ENCODE measurements at places on chromosomes 16 and 17. TPM values are rescaled to one million over a fixed set of nuclear protein-coding genes. Genes with fewer than 3 reads are reported as not detected.

DNA sequence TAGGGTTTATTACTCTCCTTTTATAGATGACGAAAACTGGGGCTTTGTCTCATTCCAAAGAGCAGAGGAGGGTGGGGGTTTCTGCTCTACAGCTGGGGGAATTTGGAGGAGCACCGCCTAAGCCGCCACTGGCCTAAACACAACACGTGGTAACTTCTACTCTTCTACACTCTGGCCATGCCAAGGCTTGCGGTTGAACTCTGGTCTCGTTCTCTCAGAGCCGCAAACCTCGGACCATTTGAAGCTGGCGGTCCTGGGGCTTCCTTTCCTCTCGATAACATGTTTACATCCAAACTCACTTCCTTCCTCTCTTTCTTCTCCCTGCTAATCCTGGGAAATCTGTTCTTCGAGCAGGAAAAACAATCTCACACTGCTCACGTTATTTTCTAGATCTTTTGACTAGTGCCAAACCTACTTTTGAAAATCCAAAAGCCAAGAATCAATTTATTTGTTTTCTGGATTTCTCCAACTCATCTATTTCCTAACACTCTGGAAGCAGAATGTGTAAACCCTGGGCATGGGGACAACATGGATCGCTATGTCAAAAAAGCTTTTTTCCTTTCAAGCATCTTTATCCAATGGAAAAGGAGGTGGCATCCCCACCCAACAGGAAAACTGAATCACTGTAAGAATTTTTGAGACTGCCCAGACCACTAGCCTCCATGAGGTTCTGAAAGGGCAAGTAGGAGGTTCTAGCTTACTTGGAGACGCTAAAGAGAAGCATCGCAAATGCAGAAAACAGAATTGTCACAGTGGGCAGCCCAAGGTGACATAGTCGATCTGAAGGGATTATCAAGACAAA, 13.6 kb upstream of the EEF2K start:
- peaks cover 47% of the 10 kb centered on the region for H3K4me1 ChIP-seq
- peak overlapping the region; percentile 53 for H3K4me3 ChIP-seq
- peak; percentile 91 for DNase-seq
- no peaks in the 10 kb centered on the region for H3K36me3 ChIP-seq

The LGALS9B gene
- total RNA-seq: not detected

DNA sequence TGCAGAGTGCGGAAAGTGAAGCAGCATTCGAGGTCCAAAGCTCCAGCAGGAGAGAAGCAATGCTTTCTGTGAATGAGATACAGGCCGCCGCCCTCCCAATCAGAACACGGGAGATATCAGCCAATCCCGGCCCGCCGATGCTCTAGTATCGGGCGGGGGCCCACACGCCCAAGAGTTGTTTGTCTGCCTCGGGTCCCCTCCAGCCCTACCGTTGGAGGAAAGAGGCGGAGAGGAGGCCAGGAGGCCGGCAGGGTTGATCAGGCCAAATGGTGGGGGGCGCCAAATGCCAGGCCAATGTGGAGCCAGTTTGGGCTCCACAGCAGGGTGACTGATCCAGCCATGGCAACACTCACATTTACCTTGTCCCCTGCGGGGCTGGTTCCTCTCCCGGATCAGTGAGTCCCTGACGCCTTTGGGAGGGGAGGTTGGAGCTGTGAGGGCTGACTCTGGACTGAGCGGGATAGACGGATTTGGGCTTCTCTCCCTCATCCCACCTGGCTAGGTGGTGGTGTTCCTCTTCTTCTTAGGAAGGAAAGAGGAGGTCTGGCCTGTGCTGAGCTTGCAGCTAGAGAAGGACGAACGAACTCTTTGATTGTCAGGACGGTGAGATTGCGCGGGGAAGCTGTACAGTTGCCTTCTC, 10.4 kb upstream of the CUEDC1 start:
- no peak overlapping the region for H3K27ac ChIP-seq
- H3K36me3 ChIP-seq: no peaks in the 10 kb centered on the region
- no peak overlapping the region for H3K4me3 ChIP-seq
- no peaks in the 10 kb centered on the region for H3K4me1 ChIP-seq

GRCh38 chr17:53736516-53737240, 86.0 kb upstream of the KIF2B start:
- no peaks in the 10 kb centered on the region for H3K36me3 ChIP-seq
- no peak for DNase-seq
- H3K27me3 ChIP-seq: no peaks in the 10 kb centered on the region
- no peak overlapping the region for H3K4me3 ChIP-seq
- H3K27ac ChIP-seq: no peak overlapping the region
- H3K4me1 ChIP-seq: no peaks in the 10 kb centered on the region

- no peak overlapping the region for H3K27ac ChIP-seq
- no peaks in the 10 kb centered on the region for H3K27me3 ChIP-seq
- no peak for DNase-seq
- H3K4me3 ChIP-seq: no peak overlapping the region
- peaks cover 5% of the 10 kb centered on the region for H3K36me3 ChIP-seq
Observed at GRCh38 chr16:17412221-17412620, 58.5 kb downstream of the XYLT1 start.

GRCh38 chr17:15256689-15257088, 8.4 kb downstream of the PMP22 start:
- no peak for DNase-seq
- peaks cover 12% of the 10 kb centered on the region for H3K4me1 ChIP-seq
- no peak overlapping the region for H3K4me3 ChIP-seq
- no peaks in the 10 kb centered on the region for H3K36me3 ChIP-seq

- H3K27me3 ChIP-seq: no peaks in the 10 kb centered on the region
- H3K4me1 ChIP-seq: no peaks in the 10 kb centered on the region
- H3K27ac ChIP-seq: no peak overlapping the region
- no peak for DNase-seq
- H3K4me3 ChIP-seq: no peak overlapping the region
Observed at GRCh38 chr16:87534030-87534653, 41.3 kb upstream of the ZCCHC14 start.

GRCh38 chr16:77467821-77468335, 33.0 kb upstream of the ADAMTS18 start:
- no peaks in the 10 kb centered on the region for H3K36me3 ChIP-seq
- H3K4me3 ChIP-seq: no peak overlapping the region
- DNase-seq: no peak
- no peaks in the 10 kb centered on the region for H3K27me3 ChIP-seq

DNA sequence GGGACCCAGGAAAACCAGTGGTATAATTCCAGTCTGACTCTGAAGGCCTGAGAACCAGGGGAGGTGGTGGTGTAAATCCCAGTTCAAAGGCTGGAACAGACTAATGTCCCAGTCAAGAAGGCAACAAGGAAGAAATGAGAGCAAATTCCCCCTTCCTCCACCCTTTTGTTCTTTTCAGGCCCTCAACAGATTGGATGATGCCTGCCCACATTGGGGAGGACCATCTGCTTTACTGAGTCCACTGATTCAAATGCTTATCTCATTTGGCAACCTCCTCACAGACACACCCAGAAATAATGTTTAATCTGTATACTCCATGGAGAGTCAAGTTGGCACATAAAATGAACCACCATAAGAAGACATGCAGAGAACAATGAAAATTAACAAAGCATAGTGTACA, 61.9 kb upstream of the CRYM start:
- no peak overlapping the region for H3K4me3 ChIP-seq
- no peaks in the 10 kb centered on the region for H3K36me3 ChIP-seq
- no peak for DNase-seq
- no peaks in the 10 kb centered on the region for H3K4me1 ChIP-seq

The CA5A gene
- total RNA-seq: 0.27 TPM

The CCL1 gene
- total RNA-seq: not detected

The SLC13A2 gene
- not detected for total RNA-seq

GRCh38 chr16:930511-930910, 40.3 kb downstream of the LMF1 start:
- DNase-seq: no peak
- no peak overlapping the region for H3K4me3 ChIP-seq
- H3K36me3 ChIP-seq: peaks cover 11% of the 10 kb centered on the region
- no peaks in the 10 kb centered on the region for H3K27me3 ChIP-seq

DNA sequence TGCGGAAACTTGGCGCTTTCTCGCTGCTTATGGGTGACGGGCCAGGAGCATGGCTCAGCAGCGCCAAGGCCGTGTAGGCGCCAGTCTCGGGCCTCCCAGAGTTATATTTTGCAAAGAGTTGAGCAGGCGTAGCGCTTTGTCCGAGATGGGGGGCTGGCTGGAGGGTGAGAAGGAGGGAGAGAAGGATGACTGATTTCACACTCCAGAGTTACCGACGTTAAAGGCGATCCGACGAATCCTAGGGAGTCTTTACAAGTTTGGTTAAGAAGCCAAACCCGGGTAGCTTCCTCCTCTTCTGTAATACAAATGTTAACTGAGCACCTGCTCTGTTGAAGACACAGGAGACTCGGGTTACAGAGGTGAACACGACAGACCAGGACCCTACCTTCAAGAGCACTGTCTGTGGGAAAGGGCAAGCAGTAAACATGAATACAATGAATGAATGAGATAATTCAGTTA, 782 bp downstream of the POLR2A start:
- DNase-seq: no peak
- peaks cover 51% of the 10 kb centered on the region for H3K4me1 ChIP-seq
- peak overlapping the region; percentile 100 for H3K27ac ChIP-seq
- no peaks in the 10 kb centered on the region for H3K27me3 ChIP-seq
- H3K4me3 ChIP-seq: peak overlapping the region; percentile 100

DNA sequence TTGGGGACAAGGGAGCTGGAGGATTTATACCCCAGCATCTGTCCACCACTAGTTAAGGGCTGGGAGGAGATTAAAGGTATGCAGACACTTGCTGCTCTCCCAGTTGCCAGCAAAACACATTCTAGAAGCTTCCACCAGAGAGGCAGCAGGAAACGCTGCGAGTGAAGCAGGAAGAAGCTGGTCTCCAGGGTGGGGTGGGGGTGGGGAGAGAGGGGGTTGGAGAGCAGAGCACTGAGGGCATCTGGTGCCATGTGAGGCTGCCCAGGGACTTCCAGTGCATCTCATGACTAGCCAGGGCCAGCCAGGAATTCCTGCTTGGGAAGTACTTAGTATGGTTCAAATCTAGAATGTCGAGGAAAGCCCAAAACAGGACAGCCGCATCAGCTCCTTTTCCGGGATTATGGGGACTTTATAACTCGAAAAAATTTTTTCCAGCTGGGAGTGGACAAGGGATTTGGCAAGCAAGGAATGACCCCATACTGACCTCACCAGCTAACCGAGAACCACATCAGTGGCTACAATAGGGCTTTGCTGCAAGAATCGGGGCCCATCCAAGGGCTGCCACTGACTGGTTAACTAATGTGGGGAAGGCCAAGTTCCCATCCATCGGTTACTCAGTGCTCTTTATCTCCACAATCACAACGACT, 26.2 kb upstream of the AXIN2 start:
- no peak overlapping the region for H3K4me3 ChIP-seq
- no peaks in the 10 kb centered on the region for H3K36me3 ChIP-seq
- H3K27ac ChIP-seq: no peak overlapping the region
- DNase-seq: no peak
- H3K27me3 ChIP-seq: no peaks in the 10 kb centered on the region
- H3K4me1 ChIP-seq: peaks cover 7% of the 10 kb centered on the region

DNA sequence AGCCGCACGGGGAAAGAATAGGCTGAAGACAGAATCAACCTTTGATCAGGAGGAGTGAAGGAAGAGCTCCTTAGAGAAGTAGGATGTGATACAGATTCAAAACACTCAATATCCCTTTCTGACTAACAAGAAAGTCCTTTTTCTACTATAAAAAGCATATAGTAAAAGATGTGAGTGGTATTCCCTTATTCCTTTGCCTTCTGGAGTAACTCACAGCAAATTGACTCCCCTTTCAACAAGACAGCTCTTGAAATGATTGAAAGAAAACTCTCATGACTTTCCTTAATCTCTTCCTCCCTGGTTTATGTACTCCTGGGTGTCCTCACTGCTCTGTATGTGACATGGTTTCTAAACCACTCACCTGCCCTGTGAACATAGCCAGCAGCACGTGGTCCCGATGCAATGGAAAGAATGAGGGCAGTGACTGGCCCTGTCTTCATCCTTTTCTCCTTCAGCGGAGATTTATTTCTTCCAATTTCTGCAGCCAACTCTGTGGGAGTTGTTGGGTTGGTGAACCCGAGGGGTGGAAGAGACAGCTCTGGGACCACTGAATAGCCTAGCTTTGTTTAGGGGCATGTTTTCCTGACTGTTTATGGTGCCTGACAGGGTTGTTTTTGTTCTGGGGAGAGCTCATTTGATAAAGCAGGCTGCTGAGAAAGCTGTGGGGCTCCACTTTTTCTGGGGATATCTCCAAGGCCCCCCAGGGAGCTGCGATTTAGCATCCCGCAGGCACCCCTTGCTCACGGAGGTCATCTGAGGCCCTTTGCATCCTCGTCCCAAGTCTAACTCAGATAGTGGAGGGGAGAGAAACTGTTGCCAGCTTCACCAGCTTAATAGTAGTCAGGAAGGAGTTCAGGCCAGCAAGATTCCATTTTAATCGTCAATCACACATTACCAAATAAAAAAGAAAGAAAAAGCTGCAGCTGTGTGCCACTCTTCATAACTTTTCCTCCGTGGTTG, 46.7 kb downstream of the MAP2K6 start:
- H3K27me3 ChIP-seq: no peaks in the 10 kb centered on the region
- peaks cover 3% of the 10 kb centered on the region for H3K4me1 ChIP-seq
- H3K4me3 ChIP-seq: no peak overlapping the region
